Fibroblast of skin of back (primary cell): ENCODE measurements at places on chromosomes 6 and 20.

- DNase-seq: no peak
Measured at GRCh38 chr6:150962436-150962835, 96.9 kb downstream of the MTHFD1L start.

DNA sequence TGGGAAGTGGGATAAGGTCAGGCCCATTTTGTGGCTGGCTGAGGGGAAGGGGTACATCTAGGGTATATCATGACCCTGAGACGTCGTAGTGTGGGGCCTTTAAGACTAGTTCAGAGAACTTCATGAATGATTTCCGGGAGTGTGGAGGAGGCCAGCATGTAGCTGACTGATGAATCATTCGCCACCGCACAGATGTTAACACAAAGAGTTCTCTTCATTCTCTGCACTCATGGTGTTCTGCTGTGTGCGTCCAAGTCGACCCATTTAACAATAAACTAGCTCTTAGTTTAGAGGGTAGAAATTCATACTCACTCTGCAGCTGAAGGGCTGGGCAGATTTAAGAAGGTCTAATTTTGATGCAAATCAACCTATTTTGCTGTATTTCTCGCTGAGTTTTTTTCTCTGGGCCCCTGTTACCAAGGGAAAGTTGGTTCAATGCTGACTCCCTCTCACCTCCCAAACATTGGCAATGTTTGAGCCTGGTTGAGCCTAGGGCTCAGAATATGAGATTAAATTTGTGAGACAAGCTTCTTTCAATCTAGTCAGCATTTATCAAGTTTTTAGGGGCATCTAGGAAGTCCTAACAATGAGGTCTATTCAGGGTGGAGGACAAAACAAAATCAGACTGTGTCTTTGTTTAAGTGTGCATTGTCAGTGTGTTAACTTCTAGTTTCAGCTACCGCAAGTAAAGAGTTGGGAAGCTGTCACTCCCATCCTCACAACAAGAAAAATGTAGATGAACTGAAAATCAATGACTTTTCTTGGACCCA, 106.8 kb upstream of the CBLN4 start:
- DNase-seq: no peak

- DNase-seq: no peak
Measured at GRCh38 chr6:34938268-34938667, 49.2 kb downstream of the ANKS1A start.

DNA sequence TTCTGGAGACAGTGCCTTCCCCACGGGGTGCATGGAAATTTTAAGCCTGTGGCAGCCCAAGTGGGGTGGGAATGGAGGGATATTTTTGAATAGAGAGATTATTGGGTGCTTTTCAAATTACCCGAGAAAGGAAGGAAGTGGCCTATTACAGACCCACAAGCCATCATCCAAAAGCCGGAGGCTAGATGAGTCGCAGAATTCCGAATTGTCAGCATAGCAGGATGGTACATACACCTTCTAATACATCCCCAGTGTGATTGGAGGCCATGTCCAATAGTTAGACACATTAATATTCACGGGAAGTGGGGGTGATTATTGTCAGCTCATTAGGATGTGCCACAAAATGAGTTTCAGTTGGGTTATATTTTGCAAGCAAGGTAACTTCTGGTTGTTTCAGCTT, 133.0 kb downstream of the FIG4 start:
- no peak for DNase-seq

- no peak for DNase-seq
Measured at GRCh38 chr6:100948381-100949133, 67.4 kb upstream of the ASCC3 start.

GRCh38 chr20:25586877-25587276, 1.5 kb upstream of the NINL start:
- DNase-seq: peak; percentile 23

- no peak for DNase-seq
Measured at GRCh38 chr6:34525431-34526175, 30.5 kb downstream of the SPDEF start.
